ENCODE measurements at places on chromosomes 3 and 15. TPM values are rescaled to one million over a fixed set of nuclear protein-coding genes. Genes with fewer than 3 reads are reported as not detected.

GRCh38 chr15:74040109-74040850, 42.1 kb downstream of the GOLGA6A start:
- DNase-seq: no peak

DNA sequence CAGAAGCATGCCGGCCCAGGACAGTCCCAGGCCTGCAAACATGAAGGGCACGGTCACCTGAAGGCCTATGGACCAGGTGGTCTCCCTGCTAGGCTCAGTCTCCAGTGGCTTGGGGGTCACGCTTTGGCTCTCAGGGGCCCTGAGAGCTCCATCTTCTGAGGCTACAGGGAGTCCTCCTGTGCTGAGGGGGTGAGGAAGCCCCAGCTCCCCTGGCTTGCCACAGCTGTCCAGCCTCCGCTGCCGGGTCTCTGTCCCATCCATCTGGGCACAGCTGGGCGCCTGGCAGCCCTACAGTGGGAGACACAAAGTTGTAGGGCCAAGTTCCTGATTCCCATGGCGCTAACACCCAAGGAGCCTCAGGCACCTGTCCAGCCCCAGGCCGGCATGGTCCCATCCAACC, 16.0 kb downstream of the SLC41A3 start:
- no peak for DNase-seq

GRCh38 chr3:155392138-155392537, 98.7 kb upstream of the STRIT1 start:
- DNase-seq: no peak

DNA sequence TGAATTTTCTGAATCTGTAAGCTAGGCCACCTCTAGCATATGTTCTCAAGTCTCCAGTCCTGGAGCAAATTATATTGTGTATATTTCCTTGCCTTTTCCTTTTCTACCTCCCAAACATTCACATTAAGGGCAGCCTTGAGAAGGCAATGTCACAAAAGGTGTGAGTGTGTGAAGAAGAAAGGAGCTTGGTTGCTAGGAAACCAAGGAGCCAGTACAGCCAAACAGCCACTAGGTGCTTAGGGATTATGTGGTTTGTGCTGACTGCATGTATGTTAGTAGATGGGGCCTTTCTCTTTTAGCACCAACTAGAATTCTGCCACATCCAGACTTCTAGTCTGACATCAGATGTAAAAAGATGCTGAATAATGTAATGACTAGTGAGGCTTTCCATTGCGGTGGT, 118.8 kb upstream of the DAZL start:
- no peak for DNase-seq

DNA sequence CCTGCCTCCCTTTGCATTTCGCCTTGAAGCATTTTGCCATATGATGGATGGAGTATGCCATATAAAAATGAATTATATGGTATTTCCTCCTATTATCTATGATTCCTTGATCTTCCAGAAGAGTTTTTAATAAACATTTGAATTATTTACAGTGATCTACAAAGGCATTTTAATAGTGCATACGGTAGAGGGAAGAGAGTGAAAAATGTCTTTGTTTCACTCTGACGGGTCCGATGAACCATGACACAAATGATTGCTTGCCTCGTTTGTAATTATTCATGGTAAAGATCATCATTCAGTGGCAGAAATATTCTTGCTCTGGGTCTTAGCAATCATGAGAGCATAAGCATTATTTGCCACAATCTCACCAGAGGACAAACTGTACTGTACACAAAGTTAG, 1010.9 kb downstream of the NTRK3 start:
- DNase-seq: no peak

DNA sequence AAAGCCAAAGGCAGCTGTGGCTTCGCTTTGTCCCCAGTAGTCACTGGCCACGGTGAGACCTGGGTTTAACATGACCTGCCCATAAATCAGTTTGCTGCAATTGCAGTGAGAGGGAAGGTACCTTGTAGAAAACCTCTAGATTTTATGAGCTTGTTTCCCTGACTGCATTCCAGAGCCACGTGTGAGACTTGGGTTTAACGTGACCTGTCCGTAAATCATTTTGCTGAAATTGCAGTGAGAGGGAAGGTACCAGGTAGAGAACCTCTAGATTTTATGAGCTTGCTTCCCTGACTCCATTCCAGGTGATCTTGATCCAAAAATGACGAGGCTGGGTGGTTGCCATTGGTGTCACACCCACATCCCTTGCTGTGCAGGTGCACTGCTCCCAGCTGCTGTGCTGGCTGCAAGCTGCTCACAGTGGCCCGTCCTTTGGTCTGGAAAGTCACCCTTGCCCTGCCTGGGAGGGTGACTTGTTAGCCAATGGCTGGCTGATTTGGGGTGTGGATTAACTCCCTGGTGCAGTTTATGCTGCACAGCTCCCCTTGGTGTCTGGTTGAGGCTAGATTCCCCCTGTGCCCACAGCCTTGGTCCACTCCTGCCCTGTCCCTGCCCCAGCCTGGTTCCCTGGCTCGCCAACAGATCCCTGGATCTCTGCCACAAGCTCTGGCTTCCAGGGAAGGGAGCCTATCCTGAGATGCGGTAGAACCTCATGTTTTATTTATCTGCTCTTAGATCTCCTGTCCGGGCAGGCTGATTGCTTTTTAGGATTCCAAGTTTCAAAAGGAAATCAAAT, 192.7 kb upstream of the CTDSPL start:
- no peak for DNase-seq

GRCh38 chr3:54849360-54849759, 78.5 kb downstream of the LRTM1 start:
- no peak for DNase-seq

- DNase-seq: no peak
Observed at GRCh38 chr3:169085827-169086226, 577.7 kb downstream of the MECOM start.

DNA sequence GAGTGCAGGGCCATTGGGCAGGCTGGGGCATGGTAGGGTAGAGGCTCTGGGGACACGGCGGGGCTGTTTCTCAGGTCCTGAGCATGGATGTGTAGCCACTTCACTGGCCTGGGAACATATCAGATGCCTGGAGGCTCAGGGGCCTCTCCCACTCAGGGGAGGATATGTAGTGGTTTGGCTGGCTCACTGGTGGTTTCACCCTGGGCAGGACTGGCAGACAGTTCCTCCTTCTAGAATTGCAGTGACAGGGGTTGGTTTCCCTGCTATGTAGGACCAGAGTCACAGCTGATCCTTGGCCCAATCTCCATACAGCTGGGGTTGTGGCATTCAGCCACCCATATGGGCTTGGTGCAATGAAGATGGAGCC, 4.8 kb upstream of the ARHGAP31 start:
- no peak for DNase-seq

GRCh38 chr3:144112036-144112435, 140.4 kb downstream of the DIPK2A start:
- no peak for DNase-seq

DNA sequence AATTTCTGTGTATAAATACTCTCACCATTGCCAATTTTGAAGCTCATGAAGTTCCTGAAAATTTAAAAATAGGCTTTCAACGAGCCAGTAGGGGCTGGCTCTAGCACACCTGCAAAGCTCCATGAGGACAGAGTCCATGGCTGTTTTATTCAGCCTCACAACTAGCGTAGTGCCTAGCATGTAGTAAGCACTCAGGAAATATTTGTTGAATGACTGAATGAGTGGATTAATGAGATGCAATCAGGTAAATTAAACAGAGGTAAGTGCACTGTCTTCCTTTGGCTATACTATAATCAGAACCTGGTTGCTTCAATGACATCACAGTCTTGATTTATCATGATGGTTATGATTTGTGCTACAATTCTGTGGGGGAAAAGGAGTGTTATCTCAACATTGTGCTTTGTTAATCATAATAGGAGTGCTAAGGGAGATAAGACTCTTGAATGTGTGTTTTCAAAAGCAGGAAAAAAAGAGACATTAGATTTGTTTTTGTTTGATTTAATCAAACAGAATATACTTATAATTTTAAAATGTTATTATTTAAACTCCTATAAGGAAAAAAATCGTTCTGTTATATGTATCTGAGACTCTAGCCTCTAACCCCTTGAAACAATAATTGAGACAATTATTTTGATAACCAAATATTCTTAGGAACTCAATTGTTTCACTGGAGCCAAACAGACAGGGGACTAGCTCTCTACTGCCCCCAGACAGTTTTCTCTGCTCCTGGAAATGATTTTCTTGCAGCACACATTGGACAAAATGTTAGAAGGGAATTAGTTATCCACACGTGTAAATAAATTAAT, 171.7 kb upstream of the ATP11B start:
- DNase-seq: no peak

DNA sequence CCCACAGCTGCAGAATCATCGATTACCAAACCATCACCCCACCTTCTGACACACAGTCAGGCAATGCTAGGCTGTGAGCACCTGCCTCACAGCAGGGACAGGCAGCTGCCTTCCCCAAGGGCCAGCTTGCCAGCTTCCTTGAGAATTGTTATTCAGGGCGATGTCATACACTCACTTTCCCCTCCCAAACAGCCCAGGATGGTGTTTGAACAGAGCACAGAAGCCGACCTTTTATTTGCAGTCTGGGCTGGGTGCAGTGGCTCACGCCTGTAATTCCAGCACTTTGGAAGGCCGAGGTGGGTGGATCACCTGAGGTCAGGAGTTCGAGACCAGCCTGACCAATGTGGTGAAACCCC, 84.5 kb upstream of the HERC1 start:
- no peak for DNase-seq

- no peak for DNase-seq
Observed at GRCh38 chr3:147159141-147159540, 247.2 kb downstream of the ZIC4 start.

- no peak for DNase-seq
Observed at GRCh38 chr3:182023843-182024242, 312.1 kb downstream of the SOX2 start.

- DNase-seq: no peak
Observed at GRCh38 chr3:102177075-102177755, 257.6 kb upstream of the ZPLD1 start.

- DNase-seq: no peak
Observed at GRCh38 chr3:57152151-57153143, 12.7 kb downstream of the IL17RD start.

- DNase-seq: no peak
Observed at GRCh38 chr15:71627188-71627587, 183.2 kb upstream of the NR2E3 start.

DNA sequence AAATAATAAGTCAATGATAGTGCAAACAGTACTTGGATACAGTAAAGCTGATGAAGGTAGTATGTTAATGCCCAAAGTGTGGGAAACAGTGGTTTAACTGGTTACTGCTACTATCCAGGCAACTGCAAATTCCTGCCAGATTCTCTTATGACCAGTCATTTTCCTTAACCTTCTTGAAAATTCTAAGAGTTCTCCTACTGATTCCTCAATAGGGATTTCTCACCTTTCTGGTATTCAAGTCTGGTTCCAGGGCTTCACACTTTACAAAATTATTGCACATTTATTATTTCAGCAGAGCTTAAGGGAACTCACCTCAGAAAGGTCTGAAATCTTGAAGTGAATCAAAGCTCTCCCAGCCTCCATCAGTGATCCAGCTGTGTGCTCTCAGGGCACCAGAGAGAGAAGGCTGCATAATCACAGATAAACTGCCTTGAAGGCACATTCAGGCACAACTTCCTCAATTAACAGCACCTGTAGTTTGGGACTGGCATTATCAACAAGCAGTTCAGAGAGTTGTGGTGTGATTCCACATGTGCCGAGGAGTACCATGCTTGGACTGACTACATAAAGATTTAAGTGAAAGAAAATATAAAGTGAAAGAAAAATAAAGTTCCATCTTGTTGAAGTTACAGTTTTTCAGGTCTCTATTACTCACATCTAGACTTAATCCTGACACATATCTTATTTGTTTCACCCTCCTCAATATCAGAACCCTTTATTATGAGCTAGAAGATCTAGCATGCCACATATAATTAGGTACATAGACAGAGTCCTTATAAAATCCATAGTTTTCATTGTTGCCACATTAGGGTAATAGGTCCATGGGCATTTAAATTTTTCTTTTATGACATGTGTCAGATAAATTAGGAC, 59.5 kb upstream of the TIPARP start:
- DNase-seq: no peak

GRCh38 chr3:159953325-159954085, 35.1 kb upstream of the IL12A start:
- no peak for DNase-seq

- no peak for DNase-seq
Observed at GRCh38 chr3:46701181-46701939, at the start of gene TMIE. TMIE (plus strand) TSS chr3:46701392; CDS start chr3:46701488, 96 bp downstream.

- no peak for DNase-seq
Observed at GRCh38 chr15:39468331-39468730, 112.5 kb upstream of the THBS1 start.

GRCh38 chr3:10672422-10672821, 143.6 kb upstream of the SLC6A11 start:
- no peak for DNase-seq

DNA sequence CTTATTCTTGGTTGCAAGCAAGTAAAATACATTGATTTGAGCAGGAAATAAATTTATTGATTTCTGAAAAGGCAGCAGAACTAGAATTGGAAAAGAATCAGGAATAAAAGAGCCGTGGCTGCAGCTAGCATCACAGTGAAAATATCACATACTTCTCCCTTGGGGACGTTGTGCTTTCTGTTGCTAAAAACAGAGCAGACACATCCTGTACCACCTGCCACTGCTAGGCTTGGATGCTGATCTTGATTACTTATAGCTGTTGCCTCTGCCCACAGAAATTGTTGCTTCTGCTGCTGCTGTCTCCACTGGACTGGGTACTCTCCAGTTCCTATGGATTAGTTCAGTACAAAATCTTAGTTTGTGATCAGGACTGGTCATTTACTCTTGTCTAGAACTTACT, 283.8 kb downstream of the C3orf38 start:
- DNase-seq: no peak

DNA sequence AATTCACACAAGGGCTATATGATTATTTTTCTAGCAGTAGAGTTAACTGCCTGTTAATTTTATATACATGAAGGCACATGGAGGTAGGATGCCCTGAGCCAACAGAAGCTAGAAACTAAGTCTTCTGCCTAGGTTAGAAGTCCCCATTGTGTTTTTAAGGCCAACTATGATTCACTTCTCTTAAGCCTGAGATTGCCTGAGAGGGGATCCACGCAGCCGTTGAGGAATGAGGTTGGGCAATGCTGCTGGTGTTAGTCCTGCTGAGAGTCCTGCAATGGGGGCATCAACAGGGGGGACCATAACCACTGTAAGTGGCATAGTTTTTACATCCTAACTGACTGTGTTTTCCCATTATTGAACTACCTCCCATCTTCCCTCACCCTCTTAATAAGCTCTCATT, 60.1 kb upstream of the PFN2 start:
- no peak for DNase-seq

- no peak for DNase-seq
Observed at GRCh38 chr3:117217355-117217754, 507.8 kb downstream of the TUSC7 start.

TF gene
- total RNA-seq: 15.3 TPM

PLSCR2 gene
- total RNA-seq: not detected

PCSK6 gene
- total RNA-seq: 1.1 TPM

LDHAL6B gene
- total RNA-seq: not detected

PLAAT1 gene
- total RNA-seq: not detected

FILIP1L gene
- total RNA-seq: 0.23 TPM

ONECUT1 gene
- total RNA-seq: 0.13 TPM

CATSPER2 gene
- total RNA-seq: 10.5 TPM

FBXW12 gene
- total RNA-seq: not detected

Data from T-cell (primary cell).